ENCODE measurements at places on chromosomes 2 and 18.

GRCh38 chr2:42847596-42848151, 55.3 kb upstream of the HAAO start:
- no peak for DNase-seq

GRCh38 chr2:205816268-205816667, 134.0 kb downstream of the NRP2 start:
- no peak for DNase-seq

- no peak for DNase-seq
Measured at GRCh38 chr2:236659758-236660150, 90.1 kb downstream of the ACKR3 start.

- no peak for DNase-seq
Measured at GRCh38 chr2:170310876-170311502, 133.0 kb downstream of the MYO3B start.

DNA sequence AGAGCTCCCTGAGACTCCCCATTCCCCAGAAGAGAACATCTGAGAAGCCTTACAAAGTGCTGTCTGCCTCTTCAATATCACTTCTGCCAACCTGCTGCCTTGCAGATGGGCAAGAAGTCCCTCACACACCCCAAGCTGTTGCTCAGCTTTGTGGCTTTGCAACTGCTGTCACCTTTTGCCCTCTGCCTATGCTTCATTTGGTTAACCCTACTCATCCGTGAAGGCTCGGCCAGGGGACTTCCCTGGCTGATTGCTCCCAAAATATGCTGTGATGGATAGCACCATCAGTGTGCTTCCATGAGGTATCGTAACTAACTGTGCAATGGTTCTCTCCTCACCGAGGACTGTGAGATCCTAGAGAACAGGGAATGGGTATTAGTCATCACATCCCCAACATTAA, 88.9 kb upstream of the CYP1B1 start:
- no peak for DNase-seq

DNA sequence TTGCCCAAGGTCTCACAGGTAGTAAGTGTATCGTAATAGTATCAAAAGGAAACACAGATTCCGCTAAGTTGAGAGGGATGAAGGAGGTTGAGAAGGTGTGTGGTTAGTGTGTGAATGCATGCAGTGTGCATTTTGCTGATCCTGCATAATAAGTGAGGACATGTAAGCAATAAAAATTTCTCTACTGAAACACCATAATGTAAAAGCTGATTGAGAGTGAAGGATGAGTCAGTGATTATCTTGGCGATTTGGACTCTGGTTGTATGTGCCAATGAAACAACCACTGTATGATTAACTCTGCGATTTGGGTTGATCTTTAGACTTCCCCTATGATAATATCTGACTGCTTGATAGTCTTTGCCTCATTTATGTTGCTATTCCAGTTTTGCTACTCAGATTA, 16.7 kb upstream of the ADGRF3 start:
- no peak for DNase-seq

GRCh38 chr2:147927053-147927588, 82.3 kb downstream of the ACVR2A start:
- DNase-seq = no peak

DNA sequence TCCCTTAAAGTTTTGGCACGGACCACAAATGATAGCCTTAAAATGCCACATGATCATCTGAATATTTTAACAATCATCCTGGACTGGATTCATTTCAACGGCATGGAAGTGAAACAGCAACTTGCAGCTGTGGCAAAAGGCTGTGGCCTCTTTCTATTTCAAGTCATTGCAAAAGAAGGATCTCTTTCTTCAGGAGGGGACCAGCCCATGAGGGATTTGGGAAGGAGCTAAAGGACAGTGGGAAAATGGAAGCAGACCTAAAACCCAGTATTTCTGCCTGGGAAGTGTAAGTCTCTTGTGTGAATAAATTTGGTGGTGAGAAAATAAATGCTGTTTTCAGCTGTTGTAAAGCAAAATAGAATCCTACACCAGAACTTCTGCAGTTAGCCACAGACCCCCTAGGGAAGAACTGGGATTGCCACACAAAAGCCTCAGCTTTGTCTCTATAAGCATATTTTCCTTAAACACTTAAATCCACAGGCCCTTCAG, 107.3 kb upstream of the ZFP36L2 start:
- no peak for DNase-seq

DNA sequence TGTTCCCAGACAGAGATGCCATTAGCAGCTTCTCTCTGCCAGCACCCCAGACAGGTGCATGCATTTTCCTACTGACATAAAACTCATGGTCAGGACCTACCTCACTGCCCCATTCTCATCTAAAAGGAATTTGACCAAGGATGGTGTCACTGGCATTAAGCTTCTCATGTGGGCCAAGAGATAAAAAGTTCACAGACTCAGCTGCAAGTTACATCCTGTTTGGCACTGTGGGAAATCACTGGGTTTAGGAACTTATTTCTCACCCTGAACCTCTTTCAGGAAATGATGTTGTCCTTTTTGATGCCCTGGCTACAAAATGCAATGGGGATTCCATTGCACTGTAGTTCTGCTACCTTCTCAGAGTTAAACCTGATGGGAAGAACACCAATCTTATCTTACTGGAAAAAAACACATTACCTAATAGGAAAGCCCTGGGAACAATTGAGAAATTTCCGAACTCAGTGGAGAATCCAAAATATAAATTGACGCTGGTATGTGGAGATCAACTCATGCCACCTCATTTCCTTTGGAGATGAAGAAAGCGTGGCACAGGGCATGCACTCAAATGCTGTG, 252.1 kb upstream of the COPS8 start:
- no peak for DNase-seq

- no peak for DNase-seq
Measured at GRCh38 chr2:45312275-45312674, 298.8 kb downstream of the SRBD1 start.

DNA sequence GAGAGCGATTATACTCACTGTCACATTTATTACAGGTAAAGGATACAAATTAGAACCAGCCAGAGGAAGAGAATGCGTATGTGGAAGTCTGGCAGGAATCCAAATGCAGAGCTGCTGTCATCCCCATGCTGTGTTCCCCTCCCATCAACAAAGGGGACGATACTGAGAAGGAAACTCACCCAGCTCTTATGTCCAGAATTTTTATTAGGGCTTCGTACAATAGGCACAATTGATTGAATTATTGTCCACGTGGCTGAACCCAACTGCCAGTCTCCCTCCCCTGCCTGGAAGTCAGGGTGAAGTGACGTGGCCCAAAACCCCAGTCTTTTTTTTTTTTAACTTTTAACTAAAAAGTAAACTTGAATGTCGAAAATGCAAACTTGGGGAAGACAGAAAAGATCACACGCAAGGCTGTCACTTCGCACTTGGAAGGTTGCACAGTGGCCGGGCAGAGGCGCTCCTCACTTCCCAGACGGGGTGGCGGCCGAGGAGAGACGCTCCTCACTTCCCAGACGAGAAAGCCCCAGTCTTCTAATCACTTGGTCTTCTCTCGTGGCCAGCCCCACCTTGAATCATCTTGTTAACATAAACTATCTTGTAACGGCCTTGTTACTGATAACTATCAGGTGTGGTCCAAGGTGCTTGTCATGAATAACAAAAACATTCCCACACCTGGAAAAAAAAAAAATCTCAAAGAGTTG, 40.0 kb upstream of the ITSN2 start:
- no peak for DNase-seq

GRCh38 chr2:239355139-239355538, 45.7 kb downstream of the HDAC4 start:
- DNase-seq = no peak

DNA sequence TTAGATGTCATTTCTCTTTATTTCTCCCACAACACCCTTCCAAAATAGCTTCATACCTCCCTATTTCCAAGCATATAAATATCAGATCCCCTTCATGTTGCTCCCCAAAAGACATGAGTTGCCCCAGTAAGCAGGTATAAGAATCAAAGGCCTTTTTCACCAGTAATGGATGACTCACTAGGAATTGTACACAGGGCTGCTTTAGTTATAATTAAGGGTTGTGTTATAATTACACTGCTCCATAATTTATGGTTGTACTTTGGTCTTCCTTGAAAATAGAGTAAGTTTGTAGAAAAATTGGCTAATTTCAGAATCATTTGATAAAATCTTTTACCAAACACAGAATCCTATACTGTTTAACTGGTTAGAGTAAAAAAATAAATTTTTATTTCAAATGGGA, 8.8 kb upstream of the AQP4 start:
- no peak for DNase-seq

DNA sequence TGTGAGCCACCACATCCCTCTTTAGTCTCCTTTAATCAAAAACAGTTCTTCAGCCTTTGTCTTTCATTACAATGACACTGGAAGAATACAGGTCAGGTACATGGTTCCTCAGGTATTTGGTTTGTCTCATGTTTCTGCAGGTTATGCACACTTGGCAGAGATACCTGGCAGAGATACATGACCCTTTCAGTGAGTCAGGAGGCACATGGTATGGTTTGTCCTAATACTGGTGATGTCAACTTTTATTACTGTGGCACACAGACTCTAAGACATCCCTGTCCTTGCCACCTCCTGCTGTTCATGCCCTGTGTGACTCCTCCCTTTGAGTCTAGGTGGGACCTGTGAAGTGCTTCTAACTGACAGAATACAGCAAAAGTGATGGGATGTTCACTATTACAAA, 58.4 kb downstream of the SPIRE1 start:
- DNase-seq = no peak

DNA sequence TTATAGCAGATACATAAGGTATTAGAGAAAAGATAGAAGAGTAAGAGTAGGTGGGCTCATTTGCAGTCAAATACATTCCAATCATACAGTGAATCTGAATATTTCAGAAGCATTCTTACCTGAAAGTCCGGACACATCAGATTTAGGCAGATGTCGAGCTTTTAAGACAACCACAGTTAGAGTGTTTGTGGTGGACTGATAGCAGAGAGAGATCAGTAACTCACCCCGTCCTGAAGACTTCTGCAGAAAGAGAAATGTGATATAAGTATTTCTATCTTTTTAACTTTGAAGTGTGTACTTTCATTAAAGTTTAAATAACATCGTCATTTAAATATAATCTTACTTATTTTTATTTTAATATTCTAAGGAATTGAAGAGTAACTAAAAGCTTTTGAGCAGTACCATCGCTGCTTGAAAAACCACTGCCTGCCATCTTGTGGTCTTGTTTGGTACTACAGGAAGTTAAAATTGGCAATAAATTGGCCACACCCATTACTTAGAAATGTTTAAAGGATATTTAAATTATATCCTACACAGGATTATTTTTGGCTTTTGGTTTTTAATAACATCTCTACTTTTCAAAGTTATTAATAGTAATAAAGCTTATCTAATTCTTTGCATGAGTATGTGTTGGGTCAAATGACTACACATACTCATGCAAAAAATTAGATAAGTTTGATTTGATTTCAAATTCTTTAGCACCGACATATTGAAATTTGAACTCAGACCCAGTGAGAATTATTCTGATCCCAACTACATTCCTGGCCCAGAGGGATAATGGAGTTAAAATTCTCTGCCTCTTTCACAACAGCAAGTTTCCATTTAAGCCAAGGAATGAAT, 5.5 kb downstream of the SYT4 start:
- DNase-seq = no peak

DNA sequence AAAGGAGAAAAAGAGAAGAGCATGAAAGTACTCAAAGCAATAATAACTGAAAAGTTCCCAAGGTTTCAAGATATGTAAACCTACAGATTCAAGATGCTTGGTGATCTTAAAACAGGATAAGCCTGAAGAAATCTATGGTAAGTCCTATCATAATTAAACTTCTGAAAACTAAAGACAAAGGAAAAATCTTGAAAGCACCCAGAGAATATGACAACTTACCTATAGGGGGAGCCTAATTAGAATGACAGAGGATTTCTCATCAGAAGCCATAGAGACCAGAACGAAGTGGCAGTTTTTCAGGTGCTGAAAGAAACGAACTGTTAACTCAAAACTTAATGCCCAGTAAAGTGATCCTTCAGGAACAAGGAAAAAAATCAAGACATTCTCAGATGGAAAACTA, 59.7 kb downstream of the XDH start:
- no peak for DNase-seq

GRCh38 chr2:16641509-16641908, 24.1 kb downstream of the CYRIA start:
- no peak for DNase-seq

GRCh38 chr2:172226244-172227061, 123.8 kb upstream of the DLX2 start:
- no peak for DNase-seq

- DNase-seq = no peak
Measured at GRCh38 chr2:133326652-133327397, 241.4 kb downstream of the NCKAP5 start.

- no peak for DNase-seq
Measured at GRCh38 chr18:3452750-3453539, 3.0 kb downstream of the TGIF1 start.

DNA sequence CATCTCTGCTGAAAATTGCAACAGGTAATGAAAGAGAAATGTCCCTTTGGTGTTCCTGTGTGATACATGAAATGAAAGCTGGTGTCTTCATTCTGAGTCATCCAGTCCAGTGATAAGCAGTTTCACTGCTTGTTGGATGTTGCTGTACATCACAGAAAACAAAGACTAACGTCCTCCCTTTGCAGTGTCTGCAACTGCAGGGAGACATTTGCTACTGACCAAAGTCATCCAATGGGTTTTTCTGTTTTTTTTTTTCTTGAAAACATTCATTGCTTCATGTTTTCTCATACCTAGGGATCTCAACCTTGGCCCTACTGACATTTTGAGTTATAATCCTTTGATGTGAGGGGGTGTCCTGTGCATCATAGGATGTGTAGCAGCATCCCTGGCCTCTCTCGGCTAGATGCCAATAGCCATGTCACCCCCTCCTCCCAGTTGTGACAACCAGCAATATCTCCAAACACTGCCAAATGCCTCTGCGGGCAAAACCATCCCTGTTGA, 63.6 kb upstream of the FZD5 start:
- DNase-seq = no peak

GRCh38 chr2:122029456-122029855, 274.0 kb downstream of the TSN start:
- DNase-seq = no peak

DNA sequence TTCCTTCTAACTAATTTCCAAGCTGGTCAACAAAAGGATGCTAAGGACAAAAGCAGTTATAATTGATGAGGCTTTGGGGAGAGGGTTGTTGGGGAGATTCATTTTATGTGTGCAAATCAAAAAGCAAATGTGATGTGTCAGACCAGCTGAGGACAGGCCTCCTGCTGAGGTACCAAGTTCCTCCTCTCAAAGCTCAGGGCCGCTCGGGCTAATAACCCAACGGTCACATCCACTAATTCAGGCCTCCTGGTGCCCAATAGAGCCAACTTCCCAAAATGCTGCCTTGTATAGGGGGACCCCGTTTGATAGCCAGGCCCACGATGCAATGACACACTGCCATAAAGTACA, 88.6 kb upstream of the RTN4 start:
- DNase-seq = no peak

Data from stimulated activated CD4-positive, alpha-beta T cell treated with anti-CD3 and anti-CD28 coated beads, TNF-alpha, amount 100 ng/mL, for 24 hours (primary cell).